ENCODE measurements at places on chromosomes 4 and X. TPM values are rescaled to one million over a fixed set of nuclear protein-coding genes. Genes with fewer than 3 reads are reported as not detected.

The ADGRL3 gene
- 15.3 TPM for total RNA-seq

DNA sequence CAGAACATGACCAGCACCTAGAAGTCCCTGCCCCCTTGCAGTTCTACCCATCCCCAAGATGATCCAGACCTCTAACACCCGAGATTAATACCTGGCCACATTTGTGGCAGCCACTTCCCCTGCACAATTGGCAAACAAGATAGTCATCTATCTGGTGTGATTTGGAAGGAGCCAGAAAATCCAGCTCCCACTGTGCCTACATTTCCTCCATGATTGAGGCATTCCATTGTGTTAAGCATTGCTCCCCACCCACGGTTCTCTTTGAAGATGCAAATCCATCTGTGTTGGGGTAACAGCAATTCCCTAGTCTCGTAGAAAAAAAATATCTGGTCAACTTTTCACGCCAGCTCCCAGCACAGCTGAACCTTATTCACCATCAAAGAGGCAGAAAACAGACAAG lies 405.0 kb downstream of the BCOR start:
- no peak for DNase-seq

GRCh38 chr4:174467107-174467506 lies 55.2 kb downstream of the HPGD start:
- DNase-seq: no peak

DNA sequence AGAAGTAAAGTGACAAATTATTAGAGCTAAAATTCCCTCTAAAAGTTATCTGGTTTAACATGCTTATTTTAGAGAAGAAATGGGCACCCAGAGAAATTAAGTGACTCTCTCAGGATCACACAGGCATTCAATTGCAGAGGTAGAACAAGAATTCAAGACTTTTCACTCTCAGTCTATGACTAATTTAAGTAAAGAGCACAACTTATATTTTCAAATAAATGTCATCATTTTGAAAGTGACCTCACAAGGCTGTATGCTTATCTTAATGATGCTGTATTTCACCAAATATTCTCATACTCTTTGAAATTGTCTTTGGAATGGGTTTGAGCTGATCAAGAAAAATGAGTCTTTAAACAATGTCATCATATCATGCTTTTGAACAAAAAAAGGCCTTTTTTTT lies 15.3 kb downstream of the GPR174 start:
- DNase-seq: no peak

GRCh38 chrX:40148385-40149285 lies 50.9 kb upstream of the BCOR start:
- DNase-seq: no peak

The LRCH2 gene
- total RNA-seq: 1.2 TPM

The USP27X gene
- 2.3 TPM for total RNA-seq

DNA sequence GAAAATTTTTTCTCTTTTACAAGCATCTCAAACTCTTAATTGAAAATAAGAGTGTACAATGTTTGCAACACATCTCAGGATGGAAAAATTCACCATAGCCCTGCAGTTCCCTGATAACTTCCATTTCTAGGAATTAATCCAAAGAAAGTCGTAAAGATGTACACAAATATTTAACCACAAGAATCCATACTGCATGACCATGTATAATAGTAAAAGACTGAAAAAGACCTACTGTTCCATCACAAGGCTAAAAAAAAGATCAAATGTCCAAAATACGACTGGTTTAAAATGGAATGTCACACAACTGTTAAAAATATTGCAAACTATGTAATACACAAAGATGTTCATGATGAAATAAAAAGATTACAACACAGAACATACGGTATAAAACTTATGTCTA lies 32.1 kb downstream of the HUWE1 start:
- no peak for DNase-seq

GRCh38 chrX:46710927-46711623 lies 47.8 kb downstream of the SLC9A7 start:
- no peak for DNase-seq

The ADH7 gene
- total RNA-seq: not detected

DNA sequence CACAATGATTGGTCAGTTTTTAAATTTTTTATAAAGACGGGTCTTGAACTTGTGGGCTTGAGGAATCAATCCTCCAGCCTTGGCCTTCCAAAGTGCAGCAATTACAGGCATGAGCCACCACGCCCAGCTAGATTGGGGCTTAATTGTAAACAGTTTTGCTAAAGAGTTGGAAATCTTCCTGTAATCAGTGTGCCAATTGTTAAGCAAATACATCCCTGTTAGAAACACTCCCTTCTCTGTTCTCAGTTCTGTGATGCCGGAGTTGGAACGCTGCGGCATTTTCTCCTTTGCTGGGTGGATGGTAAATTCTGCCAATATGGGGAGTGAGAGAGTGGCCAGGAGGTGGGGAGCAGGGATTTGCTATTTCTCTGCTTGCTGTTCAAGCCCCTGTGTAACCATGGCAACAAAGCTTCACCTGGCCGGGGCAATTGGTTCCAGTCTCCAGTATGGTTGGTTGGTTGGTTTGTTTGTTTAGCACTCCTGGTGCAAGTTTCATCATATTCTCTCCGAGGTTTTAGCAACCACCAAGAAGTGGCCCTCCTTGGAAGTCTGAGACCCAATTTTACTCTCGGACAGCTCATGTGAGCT lies 3.0 kb upstream of the SPATA4 start:
- no peak for DNase-seq

DNA sequence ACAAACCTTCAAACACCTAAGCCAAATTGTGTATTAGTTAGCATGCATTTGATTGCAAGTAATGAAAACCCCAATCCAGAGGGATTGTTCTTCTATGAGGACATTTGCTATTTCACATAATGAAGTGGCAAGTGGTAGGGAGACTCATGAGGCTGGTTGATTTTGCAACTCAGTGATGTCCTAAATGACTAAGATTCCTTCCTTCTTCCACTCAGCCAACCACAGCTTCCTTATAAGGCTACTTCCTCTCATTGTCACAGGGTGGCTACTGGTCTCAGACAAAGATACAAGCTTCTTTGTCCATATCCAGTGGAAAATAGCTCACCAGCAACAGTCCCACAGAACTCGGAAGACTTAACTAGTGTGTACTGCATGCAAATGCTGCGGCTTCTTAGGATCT lies 5.3 kb upstream of the OTC start:
- DNase-seq: no peak

The DTHD1 gene
- total RNA-seq: 0.08 TPM

The ACOX3 gene
- total RNA-seq: 29.3 TPM

DNA sequence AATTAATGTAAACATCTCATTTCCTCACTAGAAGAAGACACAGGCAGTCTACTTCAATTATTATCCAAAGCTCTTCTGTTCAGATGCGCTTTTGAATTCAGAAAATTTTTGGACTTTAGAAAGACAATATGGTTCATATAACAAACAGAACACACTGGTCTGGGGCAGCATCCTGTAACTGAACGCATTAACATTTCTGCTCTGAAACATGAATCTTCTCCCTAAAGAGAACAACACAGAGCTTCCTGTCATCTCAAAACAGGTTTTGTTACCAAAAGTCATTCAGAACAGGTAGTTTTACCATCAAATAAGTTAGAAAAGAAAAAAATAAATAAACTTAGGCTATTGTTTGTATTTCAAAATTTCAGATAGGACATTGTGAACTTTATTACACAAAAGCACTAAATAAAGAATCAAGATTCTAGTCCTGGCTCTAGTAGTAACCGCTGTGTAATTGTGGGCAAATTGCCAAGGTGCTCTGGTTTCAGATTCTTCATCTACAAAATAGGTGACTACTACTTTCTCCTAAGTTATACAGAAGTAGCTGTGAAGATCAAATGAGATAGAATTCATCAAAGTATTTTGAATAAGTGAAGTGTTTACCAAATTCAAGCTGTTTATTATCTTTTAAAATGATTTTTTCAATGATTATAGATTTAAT lies 252.3 kb upstream of the RASGEF1B start:
- no peak for DNase-seq

The BBS12 gene
- total RNA-seq: 3.1 TPM

GRCh38 chr4:139574641-139575040 lies 18.6 kb upstream of the SETD7 start:
- no peak for DNase-seq

DNA sequence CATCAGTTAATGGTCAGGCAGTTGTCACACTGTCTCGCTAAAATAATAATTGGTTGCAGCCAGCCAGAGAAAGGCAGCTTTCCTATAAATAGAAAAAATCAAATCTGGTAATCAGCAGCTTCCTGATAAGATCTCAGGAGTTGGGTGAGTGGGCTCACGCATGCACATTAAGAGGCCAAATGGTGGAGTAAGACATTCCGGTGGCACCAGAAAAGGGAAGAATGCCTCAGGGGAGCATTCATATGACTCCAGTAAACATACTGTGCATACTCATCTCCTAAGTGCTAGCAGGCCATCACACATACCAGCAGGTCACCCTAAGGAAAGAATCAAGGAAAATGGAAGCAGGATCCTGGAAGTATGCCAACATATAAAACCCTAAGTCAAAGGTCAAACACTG lies 40.1 kb downstream of the UGT2B15 start:
- no peak for DNase-seq

The COX7B2 gene
- total RNA-seq: not detected

DNA sequence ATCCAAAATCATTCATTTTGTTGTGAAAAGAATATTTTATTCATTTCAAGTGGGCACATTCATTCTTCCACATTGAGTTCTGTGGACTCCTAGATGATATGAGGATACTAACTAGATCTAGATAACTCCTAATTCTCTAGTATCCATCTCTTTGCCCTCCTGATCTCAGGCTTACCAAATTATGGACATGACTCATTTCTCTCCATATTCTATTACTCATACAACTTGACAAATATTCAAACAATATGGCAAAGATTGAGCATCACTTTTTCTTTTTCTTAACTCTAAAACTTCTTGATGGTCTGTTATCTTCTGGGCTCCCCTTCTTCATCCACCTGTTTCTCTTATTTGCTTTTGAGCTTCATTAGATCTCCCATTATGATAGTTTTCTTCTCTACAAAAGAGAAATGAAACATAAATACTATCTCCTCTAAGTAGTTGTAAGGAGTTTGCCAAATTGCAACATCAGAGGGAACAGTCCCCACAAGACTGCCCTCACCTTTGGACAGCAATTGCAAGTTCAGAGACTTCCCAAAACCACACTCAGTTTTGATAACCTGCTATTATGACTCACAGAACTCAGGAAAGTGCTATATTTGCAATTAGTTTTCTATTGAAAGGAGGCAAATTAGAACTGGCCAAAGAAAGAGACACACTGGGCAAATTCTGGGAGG lies 422.9 kb downstream of the SPRY1 start:
- no peak for DNase-seq

DNA sequence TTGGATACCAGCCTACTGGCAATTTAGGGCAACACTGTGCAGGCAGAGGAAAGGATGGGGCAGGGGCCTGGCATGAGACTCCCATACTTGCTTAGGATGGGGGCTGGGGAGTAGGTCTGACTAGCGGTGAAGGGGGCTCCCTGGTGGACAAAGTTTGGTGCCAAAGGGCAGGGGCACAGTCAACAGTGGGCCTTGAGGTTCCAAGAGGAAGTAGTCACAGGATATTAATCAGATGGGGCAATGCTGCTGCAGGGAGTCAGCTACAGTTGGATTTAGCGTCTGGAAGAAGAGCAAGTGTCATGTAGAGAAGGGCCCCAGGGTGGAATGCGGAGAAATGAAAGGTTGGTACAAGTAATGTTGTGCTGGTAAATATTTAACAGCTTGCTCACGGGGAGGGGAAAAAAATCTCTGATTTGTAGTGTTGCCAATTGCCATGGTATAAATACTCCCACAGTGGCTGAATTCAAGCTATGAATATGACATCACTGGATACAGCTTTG lies 139.4 kb downstream of the PJA1 start:
- no peak for DNase-seq

GRCh38 chr4:83093060-83093640 lies 21.4 kb downstream of the PLAC8 start:
- no peak for DNase-seq

The PHOX2B gene
- not detected for total RNA-seq

DNA sequence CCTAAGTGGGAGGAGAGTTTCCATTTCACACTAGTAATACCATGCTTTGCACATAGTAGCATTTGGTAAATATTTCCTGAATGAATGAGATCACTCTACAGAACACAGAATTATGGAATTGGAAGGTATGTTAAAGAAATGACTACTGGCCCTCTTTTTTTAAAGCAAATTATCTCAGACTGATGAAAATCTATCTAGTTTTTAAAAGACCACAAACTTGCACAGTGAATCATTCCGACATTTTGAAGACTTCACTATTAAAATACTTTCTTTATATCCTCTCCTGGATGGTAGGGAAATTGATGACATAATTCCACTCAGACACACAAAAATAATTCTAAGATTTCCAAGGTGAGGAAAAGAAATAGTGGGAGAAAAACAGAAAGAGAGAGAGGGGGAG lies 68.4 kb upstream of the ETNPPL start:
- no peak for DNase-seq

- DNase-seq: no peak
Observed at GRCh38 chr4:146059865-146060264, 115.7 kb upstream of the LSM6 start.

Measured in cardiac septum (tissue), 1 donor.